ENCODE measurements at places on chromosomes 6 and 20.

DNA sequence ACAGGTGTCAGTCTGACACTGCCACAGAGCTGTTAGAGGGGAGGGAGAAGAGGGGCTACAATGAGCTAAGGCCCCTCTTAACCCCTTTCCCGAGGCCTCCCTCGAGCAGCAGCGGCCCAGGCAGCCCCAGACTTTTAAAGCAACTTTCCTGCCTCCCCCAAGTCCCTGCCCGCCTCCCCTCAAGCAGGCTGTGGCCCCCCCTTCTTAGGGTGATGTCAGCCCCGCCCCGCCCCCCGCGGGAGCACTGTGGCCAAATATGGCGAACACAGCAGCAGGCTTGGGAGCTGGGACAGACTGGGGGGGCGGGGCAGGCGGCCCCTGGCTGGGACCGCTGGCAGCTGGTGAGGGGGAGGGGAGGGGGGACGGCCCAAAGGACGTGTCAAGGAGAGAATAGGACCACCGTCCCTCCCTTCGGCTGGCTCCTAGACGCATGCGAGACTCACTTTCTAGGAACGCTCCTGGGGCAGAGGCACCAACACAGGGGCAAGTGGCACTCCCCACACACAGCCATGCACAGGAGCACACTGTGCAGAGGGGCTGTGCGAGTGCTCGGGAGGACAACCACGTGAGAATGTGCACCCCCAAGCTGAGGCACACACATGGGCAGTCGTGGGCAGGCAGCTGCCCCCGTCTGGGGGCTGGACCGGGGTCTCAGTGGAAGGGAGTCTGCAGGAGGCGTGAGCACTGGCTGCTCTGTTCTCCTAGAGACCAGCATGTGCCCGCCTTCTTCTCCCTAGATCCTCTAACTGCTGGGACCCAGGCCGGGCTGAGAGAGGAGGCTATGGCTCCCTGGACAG is 6.7 kb downstream of the TEAD3 start:
- DNase-seq, result no peak

DNA sequence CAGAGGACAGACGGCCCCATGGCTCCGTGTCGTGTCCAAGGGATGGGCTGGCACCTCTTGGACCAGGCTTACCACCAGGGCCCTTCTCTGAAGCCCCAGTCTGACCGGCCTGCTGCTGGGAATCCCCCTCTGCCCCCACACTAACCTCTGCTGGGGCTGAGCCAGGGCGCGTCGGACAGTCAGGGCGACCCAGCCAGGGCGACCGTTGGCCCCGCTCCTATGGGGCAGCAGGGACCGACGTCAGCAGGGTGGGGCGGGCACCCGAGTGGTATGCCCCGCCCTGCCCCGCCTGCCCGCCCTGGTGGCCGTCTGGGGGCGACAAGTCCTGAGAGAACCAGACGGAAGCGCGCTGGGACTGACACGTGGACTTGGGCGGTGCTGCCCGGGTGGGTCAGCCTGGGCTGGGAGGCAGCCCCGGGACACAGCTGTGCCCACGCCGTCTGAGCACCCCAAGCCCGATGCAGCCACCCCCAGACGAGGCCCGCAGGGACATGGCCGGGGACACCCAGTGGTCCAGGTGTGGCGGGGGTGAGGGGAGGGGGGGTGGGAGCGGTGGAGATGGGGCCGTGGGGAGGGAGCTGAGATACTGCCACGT is at the start of gene SLC17A9:
SLC17A9 (plus strand) TSS at position 337 of the 595 bp plus-strand sequence; CDS start at position 459, 122 bp downstream.
- no peak for DNase-seq

GRCh38 chr6:166314454-166314853 is 6.3 kb upstream of the PRR18 start:
- DNase-seq, result no peak

- no peak for DNase-seq
Observed at GRCh38 chr6:144896871-144897270, 611.7 kb downstream of the UTRN start.

GRCh38 chr6:47650553-47651432 is 47.6 kb upstream of the ADGRF4 start:
- DNase-seq, result no peak

DNA sequence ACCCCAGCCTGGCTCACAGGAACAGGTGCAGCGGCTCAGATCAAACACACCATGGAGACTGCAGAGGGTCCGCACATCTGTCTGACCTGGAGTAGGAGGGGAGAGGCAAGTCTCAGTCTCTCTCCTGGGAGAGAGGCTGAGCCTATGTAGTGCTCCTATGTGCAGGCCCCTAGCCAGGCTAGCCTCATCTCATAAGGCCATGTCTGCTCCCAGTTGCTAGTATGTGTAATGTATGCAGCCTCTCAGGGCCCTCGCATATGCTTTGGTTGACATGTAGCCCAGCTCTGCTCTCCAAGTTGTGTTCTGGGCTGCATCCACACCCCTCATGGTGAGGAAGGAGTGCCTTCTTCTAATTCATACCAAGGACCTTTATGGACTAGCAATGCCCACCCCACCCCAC is 11.8 kb downstream of the TNXB start:
- DNase-seq, result no peak

GRCh38 chr6:142374091-142374770 is 72.4 kb downstream of the ADGRG6 start:
- DNase-seq, result no peak

- DNase-seq, result no peak
Observed at GRCh38 chr20:58235010-58235409, 6.6 kb upstream of the ANKRD60 start.

DNA sequence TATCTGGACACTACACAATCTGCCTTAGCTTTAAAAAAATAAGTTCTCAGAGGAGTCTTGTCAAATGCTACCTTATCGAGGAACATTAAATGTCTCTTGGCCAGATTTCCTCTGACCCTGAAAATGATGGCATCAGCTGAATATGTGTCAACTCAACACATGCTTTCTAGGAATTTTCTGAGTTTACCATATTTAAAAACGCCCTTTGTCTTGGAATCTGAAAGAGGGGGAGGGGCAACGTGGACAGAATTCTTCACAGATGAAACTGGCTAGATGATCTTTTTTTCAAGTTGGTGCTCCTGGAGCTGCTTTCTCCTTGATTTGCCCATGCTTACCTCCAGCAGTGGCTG is 5.1 kb downstream of the SOX4 start:
- DNase-seq, result no peak

DNA sequence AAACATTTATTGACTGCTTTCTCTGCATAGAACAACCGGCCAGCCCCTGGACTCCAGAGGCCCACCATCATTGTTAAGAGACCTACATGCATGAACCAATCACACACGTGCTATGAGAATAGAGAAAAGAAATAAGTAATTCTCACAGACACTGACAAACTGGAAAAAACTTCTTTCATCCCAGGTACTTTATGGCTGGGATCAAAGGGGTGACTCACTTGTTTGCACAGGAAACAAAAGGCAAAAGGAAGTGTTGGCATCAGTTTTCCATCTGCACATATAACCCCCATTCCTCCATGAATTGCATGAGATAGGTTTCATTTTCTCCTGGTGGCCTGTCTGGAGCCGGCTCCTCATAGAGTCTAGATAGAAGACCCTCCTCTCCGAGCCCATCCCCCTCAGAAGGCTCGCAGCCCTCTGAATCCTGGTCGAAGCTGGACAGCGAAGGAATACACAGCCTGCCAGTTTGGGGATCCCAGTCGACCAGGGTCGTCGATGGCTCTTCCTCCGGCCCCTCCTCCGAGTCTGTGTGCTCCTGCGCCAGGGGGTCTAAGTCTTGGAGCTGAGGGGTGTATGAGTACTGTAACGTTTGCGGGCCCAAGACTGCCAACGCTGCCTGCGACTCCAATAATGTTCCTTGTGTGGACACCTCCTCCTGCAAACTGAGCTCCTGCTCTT is 43.3 kb downstream of the IL20RA start:
- no peak for DNase-seq

DNA sequence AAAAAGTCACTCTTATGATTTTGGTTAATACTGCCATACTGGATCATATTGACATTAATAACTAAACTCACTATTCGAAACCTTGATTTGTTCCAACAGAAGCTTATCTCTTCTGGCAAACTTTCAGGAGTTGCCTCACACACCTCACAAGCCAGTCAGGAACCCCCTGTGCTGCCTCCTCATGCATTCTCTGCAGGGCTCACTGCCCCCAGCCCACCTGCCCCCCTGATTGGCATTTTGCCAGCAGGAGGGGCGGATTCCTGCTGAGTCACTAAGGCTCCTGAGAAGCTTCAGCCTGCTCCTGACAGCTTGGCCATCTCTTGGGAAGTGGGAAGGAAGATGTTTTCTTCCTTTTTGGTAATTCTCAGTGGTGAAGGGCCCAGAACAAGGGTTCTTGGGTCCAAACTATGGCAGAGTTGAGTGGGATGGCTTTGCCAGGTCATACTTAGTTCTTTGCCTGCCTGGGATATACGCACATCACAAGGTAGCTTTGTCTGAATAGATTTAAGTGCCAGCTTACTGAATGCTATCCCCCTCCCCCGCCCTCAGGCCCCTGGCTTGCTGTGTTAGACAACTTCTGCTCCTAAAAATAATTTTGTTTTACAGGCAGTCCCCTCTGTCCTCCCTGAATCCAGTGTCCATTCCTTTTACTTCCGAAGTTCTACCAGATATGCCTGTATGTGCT is 31.4 kb downstream of the SLC35F1 start:
- no peak for DNase-seq

- DNase-seq, result no peak
Observed at GRCh38 chr6:87630746-87631145, 40.8 kb downstream of the ORC3 start.

DNA sequence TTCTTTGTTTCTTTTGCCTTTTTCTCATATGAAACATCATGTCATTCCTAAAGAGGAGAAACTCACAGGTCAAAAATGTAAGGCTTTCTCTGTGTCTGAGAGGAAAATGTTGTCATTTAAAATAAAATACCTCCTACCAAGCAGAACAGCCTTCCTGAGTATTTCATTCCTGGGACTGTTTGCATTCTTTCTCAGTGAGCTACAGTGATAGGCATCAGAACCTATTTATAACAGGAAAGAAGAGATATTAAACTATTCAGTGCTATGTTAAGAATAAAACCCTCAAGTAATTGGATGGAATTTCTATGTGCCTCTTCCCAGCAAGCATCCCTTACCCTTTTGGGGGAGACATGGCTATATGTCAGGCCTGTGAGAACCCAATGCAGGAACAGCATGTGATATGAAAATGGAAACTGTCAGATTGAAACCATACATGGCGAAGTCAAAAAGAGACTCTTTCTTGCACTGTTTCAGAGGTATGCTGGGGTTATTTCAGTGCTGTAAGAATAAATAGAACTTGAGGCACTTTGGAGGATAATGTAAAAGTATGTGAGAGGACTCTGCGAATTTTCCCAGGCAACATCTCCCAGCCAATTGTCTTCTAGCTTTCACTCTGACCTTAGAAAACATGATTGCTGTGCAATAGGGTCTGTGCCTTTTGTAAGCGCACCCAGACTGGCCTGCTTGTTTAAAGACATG is 133.8 kb upstream of the CCN2 start:
- no peak for DNase-seq

- no peak for DNase-seq
Observed at GRCh38 chr6:83985308-83985713, 48.3 kb upstream of the MRAP2 start.
